ENCODE measurements at places on chromosomes 2 and 18. TPM values are rescaled to one million over a fixed set of nuclear protein-coding genes. Genes with fewer than 3 reads are reported as not detected.

DNA sequence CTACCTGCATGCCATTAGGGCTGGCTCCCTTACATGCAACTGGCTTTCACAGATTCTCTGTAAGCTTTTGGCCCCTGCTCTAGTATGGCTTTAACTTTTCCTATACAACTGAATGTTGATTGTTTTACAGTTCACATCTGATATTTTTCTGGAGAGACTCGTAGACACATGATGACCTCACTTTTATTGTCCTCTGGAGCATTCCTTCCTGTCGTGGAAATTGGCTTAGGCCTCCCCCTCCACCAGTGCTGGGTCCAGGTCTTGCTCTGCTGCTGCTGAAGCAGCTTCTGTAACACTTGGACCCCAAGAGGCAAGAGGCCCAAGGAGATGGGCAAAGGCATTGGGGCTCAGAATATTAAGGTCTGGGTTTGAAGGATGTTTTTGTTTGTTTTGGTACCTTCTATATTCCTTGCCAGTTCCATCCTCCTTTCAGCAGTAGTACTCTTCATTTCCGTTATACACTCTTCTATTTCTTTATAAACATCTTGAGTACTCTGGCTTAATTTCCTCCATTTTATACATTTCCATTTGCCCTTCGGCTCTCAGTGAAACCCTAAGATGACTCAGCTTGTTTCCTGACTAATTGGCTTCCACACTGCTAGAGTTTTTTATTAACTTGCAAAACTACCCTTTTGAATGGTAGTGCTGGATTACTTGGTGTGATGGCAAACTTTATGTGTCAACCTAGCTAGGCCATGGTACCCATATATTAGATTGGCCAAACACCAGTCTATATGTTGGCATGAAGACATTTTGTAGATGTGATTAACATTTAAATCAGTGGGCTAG is 219.8 kb downstream of the CDCA7 start:
- H3K36me3 ChIP-seq = no peaks in the 10 kb centered on the region
- no peak overlapping the region for H3K27ac ChIP-seq
- no peak overlapping the region for H3K4me3 ChIP-seq
- no peak for DNase-seq
- H3K27me3 ChIP-seq = no peaks in the 10 kb centered on the region

- no peak for DNase-seq
- peaks cover 2% of the 10 kb centered on the region for H3K27me3 ChIP-seq
- no peak overlapping the region for H3K27ac ChIP-seq
- peaks cover 16% of the 10 kb centered on the region for H3K4me1 ChIP-seq
These were observed 21.1 kb upstream of the TMBIM1 start for GRCh38 chr2:218313356-218313755.

GRCh38 chr2:149657401-149658040 is 69.9 kb upstream of the MMADHC start:
- H3K4me3 ChIP-seq = no peak overlapping the region
- no peak overlapping the region for H3K27ac ChIP-seq
- H3K27me3 ChIP-seq = peaks cover 1% of the 10 kb centered on the region
- H3K36me3 ChIP-seq = no peaks in the 10 kb centered on the region
- no peaks in the 10 kb centered on the region for H3K4me1 ChIP-seq
- no peak for DNase-seq

DNA sequence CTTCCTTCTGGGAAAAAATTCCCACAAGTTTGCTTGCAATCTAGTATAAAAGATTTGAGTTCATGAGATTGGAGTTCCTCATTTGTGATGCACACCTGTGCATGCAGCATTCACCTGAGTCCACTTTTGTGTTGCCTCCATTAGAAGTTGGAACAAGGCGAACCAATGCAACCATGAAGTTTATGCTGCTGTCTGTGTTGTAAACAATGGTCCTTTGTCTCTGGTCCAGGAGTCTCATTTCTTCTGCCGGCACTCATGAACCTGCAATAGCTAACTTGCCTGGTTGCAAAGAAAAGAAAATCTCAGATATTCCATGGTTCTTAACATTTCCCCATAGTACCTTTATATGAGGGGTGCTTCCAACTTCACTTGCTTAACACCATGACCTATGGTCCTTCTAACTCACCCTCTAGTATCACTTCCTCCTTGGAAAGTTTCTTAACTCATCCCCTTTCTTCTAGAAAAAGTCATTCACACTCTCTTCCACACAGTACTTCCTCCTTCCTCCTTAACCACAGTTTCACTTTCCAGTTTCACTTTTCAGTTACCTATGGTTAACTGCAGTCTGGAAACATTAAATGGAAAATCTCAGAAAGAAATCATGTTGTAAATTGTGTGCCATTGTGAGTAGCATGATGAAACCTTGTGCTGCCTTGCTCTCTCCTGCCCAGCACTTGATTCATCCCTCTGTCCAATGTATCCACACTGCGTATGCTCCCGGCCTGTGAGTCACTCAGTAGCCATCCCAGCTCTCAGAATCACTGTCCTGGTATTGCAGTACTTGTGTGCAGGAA is 128.8 kb upstream of the TRIB2 start:
- no peaks in the 10 kb centered on the region for H3K36me3 ChIP-seq
- no peaks in the 10 kb centered on the region for H3K27me3 ChIP-seq
- DNase-seq = peak; percentile 5
- H3K4me3 ChIP-seq = peak overlapping the region; percentile 44

DNA sequence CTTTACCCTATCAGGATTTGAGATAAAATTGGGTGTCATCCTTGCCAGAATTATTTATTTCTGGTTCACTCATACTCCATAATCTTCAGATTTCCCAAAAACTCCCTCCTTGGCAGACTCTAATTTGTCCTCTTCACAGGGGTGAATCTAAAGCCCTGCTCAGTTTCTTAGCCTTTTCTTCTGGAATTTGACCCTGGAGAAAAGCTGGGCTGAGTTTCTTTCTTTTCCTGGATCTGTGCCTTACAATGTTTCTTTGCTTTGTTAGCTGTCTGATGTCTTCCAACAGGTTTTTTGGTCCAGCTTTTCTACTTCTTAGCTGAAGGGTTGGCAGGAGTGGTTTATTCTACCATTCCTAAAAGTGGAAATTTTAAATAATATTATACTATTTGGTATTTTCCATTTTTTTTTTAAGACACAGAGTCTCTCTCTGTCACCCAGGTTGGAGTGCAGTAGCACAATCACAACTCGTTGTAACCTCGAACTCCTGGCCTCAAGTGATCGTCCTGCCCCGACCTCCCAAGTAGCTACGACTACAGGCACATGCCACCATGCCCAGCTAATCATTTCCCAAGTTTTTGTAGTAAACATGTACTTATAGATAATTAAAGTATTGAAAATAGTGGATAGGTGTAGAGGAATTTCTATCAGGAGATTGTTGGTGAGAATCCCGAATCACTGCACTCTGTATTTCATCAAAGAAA is 138.4 kb upstream of the TWIST2 start:
- H3K4me1 ChIP-seq = no peaks in the 10 kb centered on the region
- no peak overlapping the region for H3K4me3 ChIP-seq
- no peak for DNase-seq
- H3K36me3 ChIP-seq = no peaks in the 10 kb centered on the region
- no peak overlapping the region for H3K27ac ChIP-seq

Gene FRZB
- polyA plus RNA-seq = not detected

GRCh38 chr2:128280158-128280871 is 38.4 kb downstream of the HS6ST1 start:
- peak; percentile 22 for DNase-seq
- peaks cover 76% of the 10 kb centered on the region for H3K4me1 ChIP-seq

- H3K4me1 ChIP-seq = no peaks in the 10 kb centered on the region
- peaks cover 2% of the 10 kb centered on the region for H3K27me3 ChIP-seq
- H3K4me3 ChIP-seq = no peak overlapping the region
- DNase-seq = no peak
- no peaks in the 10 kb centered on the region for H3K36me3 ChIP-seq
These were observed 38.8 kb downstream of the ADAM23 start for GRCh38 chr2:206482123-206482522.

Measured in immature natural killer cell (primary cell).